ENCODE measurements at places on chromosomes 4 and X.

DNA sequence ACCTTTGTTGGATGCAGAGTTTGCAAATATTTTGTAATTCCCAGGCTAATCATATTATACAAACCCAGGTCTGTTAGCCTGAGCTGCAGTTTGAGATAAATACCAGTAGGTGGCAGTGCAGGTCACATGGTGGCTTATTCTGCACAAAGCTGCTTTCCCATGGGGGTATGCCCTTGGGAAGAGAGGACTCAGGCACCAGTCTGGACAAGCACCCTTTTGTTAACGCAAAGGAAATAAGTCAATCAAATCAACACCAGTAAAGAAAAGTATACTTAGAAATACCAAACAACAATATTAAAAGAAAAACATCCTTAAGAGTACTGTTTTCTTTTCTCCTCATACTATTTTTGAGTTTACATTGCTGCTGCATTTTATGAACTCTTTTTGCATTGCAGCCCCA, 389.0 kb upstream of the ZFP42 start:
- no peak for DNase-seq

- no peak for DNase-seq
Measured at GRCh38 chrX:4963432-4963831, 1250.0 kb upstream of the PRKX start.

DNA sequence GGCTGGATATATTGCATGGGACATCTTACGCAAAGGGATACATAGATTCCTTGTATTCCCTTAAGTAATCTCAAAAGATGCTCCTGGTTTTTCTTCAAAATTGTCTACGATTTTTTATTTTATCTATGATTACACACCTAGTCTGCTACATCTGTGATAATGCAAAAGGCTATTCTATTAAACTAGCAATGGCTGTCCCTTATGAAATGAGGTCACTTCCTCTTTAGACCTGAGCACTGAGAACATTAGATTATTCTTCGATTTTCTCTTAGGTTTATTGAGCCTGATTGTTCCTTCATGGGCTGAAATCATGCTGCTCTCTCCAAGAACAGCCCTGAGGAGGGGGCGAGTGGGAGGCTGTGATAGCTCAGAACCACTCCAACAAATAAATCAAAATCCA, 126.8 kb upstream of the ENPP6 start:
- DNase-seq: no peak

GRCh38 chr4:5192271-5192670, 141.0 kb downstream of the STK32B start:
- no peak for DNase-seq

DNA sequence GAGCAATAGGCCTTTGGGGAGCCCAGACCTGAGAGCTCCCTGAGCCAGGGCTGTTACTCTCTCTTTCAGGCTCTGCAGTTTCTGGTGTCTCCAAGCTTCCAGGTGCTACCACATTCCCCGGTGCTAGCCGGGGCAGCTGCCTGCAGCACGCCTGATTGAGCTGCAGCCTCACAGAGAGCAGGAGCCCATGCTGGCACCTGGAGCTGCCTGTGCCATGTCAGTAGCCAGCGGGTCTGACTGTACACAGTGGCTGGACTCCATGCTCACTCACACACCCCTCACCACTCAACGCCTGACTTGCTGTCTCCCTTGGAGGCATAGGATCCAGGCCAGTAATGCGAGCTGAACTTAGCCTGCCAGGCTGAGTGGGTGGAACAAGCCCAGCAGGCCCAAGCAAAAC, 800.4 kb upstream of the AGA start:
- DNase-seq: no peak

- no peak for DNase-seq
Measured at GRCh38 chrX:48667509-48667908, 16.1 kb upstream of the WAS start.

GRCh38 chr4:18536428-18536827, 514.9 kb upstream of the LCORL start:
- DNase-seq: no peak

DNA sequence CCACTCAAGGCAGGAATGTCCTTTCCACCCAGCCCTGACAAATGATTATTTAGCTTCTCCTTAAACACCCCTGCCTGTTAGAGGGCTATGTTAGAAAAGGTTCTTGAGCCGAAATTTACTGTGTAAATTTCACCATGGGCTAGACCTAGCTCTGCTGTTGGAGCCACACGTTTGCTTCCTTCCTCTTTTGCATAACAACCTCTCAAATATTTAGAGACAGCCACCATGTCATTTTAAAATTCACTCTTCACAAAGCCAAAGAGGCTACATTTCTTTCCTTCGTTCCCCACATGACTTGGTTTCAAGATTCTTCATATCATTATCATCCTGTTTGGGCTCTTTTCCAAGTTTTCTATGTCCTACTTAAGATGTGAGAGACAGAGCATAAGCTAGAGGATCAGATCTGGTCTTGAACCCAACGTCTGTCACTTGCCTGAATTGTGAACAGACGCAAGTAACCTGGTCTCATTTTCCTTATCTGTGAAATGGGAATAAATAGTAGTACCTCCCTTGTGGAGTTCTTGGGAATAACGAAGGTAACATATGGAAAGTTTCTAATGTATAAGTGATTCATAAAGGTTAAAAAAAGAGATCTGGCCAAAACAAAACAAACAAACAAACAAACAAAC, 6.7 kb downstream of the DOCK11 start:
- DNase-seq: no peak

- no peak for DNase-seq
Measured at GRCh38 chr4:138978600-138978999, 37.0 kb upstream of the NOCT start.

- DNase-seq: no peak
Measured at GRCh38 chrX:116204932-116205331, 34.4 kb downstream of the AGTR2 start.

DNA sequence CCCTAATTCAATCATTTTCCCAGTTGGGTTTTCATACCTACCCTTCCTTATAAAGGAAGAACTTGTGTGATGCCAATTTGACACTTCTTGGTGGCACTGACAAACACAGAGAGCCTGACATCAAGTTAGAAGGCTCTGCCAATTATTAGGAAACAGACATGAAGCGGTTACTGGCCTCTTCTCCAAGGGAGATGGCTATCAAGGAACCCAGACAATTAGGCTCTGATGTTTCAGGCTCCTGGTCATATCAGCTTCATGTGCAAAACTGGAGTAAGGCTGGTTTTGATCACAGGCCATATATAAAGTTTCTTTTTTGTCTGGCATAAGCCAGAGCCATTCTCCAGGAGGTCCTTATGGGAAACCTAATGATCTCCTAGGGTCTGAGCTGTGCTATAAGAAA, 428 bp downstream of the ARL13A start:
- DNase-seq: no peak

DNA sequence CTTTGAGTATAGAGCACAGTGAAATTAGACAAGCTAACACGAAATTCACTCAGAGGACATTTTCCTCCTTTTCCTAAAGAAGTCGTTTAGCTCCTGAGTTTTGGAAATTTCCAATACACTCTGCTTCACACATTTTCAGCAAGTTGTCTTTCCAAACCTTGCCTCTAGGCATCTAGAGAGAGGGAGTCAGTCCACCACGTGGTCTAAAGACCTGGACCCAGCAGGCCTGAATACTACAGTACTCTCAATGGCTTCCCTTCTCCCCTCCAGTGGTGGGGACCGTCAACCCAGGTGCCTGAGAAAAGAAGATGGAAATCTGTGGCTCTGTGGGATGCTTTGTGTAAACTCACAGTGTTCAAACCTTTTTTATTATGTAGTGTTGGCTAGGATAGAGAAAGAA, 13.9 kb upstream of the SCML2 start:
- DNase-seq: no peak

DNA sequence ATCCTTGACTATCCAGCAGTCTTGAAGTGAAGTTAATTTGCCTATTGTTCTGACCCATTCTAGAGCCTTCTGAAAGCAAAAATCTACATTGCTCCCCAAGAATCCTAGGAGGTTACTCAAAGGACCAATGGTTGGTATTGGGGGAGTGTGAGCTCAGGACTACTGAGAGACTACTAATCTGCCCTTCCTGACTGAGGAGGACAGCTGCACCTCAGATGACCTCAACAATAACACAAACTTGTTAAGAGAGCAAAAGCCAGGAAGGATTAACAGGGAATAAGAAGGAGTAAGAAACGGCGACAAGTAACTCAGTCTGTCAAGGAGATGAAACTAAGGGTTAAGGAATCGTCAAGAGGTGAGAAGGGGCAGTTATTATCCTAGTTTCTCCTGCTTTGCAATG, 43.4 kb downstream of the IDS start:
- no peak for DNase-seq

DNA sequence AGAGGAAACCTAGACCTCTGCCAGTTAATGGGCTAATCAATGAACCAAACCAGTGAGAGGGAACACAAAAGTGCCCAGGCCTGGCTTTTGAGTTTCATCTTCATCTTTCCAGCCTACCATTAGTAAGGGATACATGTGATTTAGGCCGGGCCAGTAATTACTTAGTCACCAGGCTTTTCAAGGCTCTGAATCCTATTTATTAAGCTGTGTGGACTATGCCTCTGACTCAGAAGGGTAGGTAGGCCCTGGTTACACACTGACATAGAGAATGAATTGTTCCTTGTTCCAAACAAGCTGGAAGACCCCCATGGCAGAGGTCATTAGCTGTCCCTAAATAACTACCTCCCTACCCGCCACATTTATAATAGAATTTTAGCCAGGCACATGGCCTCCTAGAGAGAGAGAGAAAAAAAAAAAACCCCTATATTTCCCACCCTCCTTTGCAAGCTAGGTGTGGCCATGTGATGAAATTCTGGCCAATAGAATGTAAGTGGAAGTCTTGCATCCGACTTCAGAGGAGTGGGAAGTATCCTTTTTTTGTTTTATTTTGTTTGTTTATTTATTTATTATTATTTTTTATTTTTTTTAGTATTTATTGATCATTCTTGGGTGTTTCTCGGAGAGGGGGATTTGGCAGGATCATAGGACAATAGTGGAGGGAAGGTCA, 112.3 kb upstream of the BCOR start:
- no peak for DNase-seq

DNA sequence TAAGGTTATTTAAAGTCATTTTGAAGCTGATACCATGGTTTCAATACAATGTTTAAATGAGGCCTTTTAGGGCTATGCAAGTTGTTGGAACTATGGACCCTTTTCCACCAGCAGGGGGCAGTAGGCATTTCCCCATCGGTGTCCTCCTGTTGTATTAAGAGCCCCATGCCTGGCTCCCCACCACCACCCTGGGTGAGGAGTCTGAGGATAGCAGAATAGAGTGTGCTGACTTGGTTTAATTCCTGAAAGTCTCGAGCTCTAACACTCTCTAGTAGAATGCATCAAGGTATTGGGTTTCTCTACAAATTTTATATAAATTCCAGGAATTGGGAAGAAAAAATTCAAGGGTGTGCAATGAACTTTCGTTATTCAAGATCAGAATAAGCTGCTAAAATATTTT, 234.8 kb upstream of the JADE1 start:
- DNase-seq: no peak

DNA sequence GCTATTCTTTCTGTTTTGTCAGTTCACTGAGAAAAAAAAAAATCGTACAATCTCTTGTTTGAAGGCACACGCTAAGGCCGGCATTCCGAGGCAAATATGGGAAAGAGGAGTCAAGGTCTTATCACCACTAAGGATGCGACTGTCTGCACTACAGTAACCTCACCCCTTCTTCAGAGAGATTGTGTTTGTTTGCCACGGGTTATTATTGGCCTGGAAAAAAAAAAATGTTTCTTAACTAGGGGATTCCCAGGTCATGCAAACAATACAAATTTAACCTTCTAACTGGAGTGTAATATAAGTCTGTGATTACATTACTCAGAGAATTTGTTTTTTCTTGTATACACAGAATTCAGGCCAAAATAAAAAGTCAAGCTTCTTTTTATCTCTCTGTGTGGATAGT, 168.3 kb downstream of the TMA16 start:
- no peak for DNase-seq

GRCh38 chr4:127622921-127623796, 9.6 kb upstream of the INTU start:
- DNase-seq: no peak

GRCh38 chrX:96692454-96692853, 7.8 kb downstream of the DIAPH2 start:
- DNase-seq: no peak

- no peak for DNase-seq
Measured at GRCh38 chrX:105263801-105264200, 43.3 kb upstream of the TEX13A start.

GRCh38 chr4:166972071-166972470, 262.2 kb downstream of the SPOCK3 start:
- DNase-seq: no peak

DNA sequence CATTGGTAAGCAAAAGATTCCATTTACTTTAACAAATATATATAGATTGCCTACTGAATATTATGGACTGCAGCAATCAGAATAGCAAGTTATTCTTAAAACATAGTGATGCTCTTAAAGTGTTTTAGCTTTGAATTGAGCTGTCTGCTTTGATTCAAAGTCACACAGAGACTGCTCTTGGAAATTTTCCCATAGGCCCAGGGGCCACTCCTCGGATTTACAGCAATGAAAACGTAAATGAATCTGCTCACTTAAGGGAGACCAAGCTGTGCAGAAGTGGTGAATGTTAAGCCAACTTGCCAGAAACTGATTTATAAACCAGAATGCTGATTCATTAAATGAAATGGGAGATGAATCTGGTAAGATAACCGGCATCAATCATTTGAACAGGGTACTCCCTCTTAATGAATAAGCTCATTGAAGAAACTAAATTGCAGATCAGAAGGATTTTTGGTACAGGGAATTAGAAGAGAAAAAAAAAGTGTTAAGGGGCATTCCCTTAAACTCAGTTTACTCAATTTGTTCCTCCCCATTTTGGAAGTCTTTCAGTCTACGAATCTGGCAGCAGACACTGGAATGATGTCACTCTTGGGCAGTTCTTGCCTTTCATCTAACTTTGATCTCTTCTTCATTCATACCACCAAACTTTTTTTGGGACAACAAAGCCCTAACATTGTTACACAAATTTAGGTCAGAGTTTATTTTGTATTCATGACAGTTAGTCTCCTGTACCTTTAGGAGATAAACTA, 363.3 kb upstream of the MAGEB2 start:
- DNase-seq: no peak

- DNase-seq: no peak
Measured at GRCh38 chr4:103773691-103774231, 54.0 kb upstream of the TACR3 start.

DNA sequence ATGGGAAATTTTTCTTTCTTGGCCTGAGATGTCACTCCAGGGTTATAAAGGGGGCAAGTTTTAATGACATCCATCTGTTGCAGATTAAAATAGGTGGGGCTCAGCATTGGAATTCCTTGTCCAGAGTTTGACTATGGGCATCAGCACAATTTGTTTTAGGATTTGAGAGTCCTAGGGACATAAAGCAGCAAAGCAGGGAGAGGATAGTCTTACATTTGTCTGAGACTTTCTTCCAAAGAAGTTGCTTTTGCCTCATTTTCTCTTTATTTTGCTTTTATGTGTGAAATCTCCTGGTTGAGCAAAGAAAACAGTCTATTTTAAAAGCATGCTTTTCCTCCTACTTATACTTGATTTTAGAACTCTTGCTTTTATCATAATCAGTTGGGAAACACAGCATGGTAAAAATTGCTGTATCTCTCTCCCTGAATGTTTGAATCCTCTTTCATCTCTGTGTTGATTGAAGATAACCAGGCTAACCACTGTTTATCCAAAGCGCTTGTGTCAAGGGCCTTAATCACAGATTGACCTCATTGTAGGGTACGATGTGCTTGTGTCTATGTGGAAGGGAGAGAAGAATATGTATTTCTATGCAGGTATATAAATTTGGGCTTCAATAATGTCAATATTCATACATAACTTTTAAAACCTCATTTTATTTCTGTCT, 121.5 kb downstream of the ANK2 start:
- DNase-seq: no peak

GRCh38 chrX:12771445-12772069, 19.7 kb upstream of the PRPS2 start:
- DNase-seq: no peak
